ENCODE measurements at places on chromosomes 2 and 18. TPM values are rescaled to one million over a fixed set of nuclear protein-coding genes. Genes with fewer than 3 reads are reported as not detected.
A peak's percentile ranks its signal among the peaks of the same experiment; 100 is the strongest.

DNA sequence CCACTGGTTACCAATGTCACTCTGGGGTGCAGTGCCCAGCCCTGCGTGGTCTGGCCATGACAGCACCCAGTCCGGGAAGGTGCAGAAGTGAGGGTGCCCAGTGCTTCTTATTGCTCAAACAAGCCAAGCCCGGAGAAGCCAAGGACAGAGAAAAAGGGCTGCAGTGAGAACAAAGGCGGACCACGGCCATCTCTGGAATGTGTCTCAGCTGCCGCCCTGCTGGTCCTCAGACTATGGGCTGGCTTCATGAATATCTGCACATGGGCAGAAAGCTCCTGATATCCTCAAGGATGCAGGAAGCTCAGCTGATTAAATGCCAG lies 28.7 kb downstream of the COPS9 start:
- H3K27me3 ChIP-seq, result peaks cover 23% of the 10 kb centered on the region
- H3K4me1 ChIP-seq, result no peaks in the 10 kb centered on the region
- no peak overlapping the region for H3K27ac ChIP-seq
- H3K4me3 ChIP-seq, result no peak overlapping the region

DNA sequence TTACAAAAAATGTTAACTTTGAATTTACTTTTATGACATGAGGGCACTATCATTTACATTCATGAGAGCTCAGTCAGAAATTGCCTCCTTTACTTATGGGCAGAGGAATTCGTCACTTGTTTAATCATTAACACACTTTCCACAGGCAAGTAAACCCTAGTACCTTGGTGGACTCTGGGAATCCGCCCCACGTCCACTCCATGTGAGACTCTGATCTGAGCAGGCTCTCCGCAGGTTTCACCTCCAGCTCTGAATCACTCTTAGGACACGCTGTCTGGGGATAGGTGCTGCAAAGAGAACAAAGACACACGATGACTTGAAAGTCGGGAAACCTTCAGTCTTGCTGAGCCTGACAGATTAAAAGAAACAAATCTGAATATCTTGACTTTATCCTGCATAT lies 73.6 kb downstream of the LPIN2 start:
- peaks cover 45% of the 10 kb centered on the region for H3K36me3 ChIP-seq
- H3K4me1 ChIP-seq, result peaks cover 62% of the 10 kb centered on the region
- no peak for DNase-seq
- H3K4me3 ChIP-seq, result no peak overlapping the region
- H3K27ac ChIP-seq, result peak overlapping the region; percentile 47

The FZD7 gene
- total RNA-seq, result 0.58 TPM

- peaks cover 94% of the 10 kb centered on the region for H3K4me1 ChIP-seq
- H3K27ac ChIP-seq, result peak overlapping the region; percentile 92
- H3K36me3 ChIP-seq, result peaks cover 50% of the 10 kb centered on the region
- no peak for DNase-seq
- H3K4me3 ChIP-seq, result no peak overlapping the region
Observed at GRCh38 chr2:30253873-30254684, 22.7 kb downstream of the LBH start.

The ESPNL gene
- total RNA-seq, result 0.14 TPM

GRCh38 chr2:77807531-77808215 lies 285.5 kb upstream of the LRRTM4 start:
- H3K27me3 ChIP-seq, result no peaks in the 10 kb centered on the region
- no peaks in the 10 kb centered on the region for H3K4me1 ChIP-seq
- no peak overlapping the region for H3K27ac ChIP-seq
- DNase-seq, result no peak

GRCh38 chr2:230134496-230135129 lies 65.9 kb upstream of the SLC16A14 start:
- no peak overlapping the region for H3K27ac ChIP-seq
- H3K27me3 ChIP-seq, result no peaks in the 10 kb centered on the region
- H3K4me3 ChIP-seq, result no peak overlapping the region
- no peak for DNase-seq
- no peaks in the 10 kb centered on the region for H3K4me1 ChIP-seq

GRCh38 chr2:176111846-176112374 lies 4.7 kb upstream of the HOXD10 start:
- peaks cover 10% of the 10 kb centered on the region for H3K4me1 ChIP-seq
- peaks cover 84% of the 10 kb centered on the region for H3K27me3 ChIP-seq
- no peak overlapping the region for H3K4me3 ChIP-seq
- no peak for DNase-seq
- no peak overlapping the region for H3K27ac ChIP-seq
- H3K36me3 ChIP-seq, result peaks cover 10% of the 10 kb centered on the region

DNA sequence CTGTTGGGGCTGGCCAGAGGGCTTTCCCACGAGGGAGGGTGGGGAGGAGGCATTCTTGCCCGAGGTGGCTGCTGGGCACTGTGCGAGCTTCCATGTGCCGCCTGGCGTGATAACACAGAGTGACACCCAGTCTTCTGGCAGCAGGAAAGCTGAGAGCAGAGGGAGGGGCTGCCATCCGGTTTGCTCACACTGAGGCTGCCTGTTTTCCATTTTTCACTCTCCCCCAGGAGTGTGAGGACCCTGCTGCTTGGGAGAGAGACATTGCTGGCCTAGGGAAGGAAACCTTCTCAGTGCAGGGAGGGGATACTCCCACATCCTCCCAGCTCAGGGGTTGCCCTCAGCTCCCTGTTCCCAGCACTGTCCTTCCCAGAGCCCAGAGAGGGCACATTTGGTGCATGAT lies 73.1 kb downstream of the INHBB start:
- DNase-seq, result peak; percentile 3
- no peaks in the 10 kb centered on the region for H3K4me1 ChIP-seq
- H3K27ac ChIP-seq, result no peak overlapping the region
- H3K36me3 ChIP-seq, result no peaks in the 10 kb centered on the region

- H3K4me1 ChIP-seq, result no peaks in the 10 kb centered on the region
- H3K27me3 ChIP-seq, result no peaks in the 10 kb centered on the region
- H3K36me3 ChIP-seq, result no peaks in the 10 kb centered on the region
- H3K27ac ChIP-seq, result no peak overlapping the region
Observed at GRCh38 chr2:137963535-137964065, 673 bp upstream of the HNMT start.

DNA sequence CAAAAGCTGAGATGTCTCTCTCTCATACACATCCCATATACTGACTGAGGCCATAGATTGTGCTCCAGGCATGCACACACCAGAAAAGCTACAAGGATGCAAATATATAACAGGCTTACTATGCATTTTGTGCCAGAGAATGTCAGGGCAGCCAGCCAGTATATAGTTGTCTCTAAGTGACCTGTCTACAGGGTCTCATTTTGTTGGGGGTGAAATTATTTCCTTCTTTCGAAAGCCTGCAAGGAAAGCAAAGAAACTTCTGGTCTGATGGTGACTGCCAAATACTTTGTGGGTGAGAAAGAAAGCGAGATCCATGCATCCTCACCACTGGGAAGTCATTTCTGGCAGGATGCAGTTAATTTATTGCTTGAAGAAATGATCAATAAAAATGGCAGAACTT lies 70.2 kb downstream of the CDCA7 start:
- no peaks in the 10 kb centered on the region for H3K4me1 ChIP-seq
- no peak for DNase-seq
- no peaks in the 10 kb centered on the region for H3K36me3 ChIP-seq
- no peak overlapping the region for H3K4me3 ChIP-seq

GRCh38 chr2:101811226-101812015 lies 113.9 kb downstream of the MAP4K4 start:
- H3K4me3 ChIP-seq, result no peak overlapping the region
- peaks cover 4% of the 10 kb centered on the region for H3K36me3 ChIP-seq
- H3K27me3 ChIP-seq, result no peaks in the 10 kb centered on the region
- peaks cover 57% of the 10 kb centered on the region for H3K4me1 ChIP-seq
- H3K27ac ChIP-seq, result no peak overlapping the region

DNA sequence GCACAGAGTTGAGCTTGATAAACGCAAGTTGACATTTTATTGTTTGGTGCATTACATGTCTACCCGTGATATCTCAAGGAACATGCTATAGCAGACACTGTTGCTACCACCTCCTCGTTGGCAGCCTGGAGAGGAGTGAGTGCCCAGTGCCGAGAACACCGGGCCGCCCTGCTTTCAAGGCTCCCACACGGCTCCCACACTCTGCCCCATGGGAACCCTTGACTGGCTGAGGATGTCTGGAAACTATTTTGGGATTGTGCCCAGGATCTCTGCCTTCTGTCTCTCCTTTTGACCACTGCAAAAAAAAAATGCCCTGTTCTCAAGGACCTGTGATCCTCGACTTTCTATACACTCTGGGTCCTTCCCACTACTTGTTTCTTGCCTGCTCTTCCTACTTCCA lies 21.1 kb downstream of the TET3 start:
- H3K36me3 ChIP-seq, result peaks cover 6% of the 10 kb centered on the region
- H3K4me3 ChIP-seq, result no peak overlapping the region
- DNase-seq, result no peak
- peaks cover 61% of the 10 kb centered on the region for H3K4me1 ChIP-seq
- no peaks in the 10 kb centered on the region for H3K27me3 ChIP-seq

The APLF gene
- 3.1 TPM for total RNA-seq

DNA sequence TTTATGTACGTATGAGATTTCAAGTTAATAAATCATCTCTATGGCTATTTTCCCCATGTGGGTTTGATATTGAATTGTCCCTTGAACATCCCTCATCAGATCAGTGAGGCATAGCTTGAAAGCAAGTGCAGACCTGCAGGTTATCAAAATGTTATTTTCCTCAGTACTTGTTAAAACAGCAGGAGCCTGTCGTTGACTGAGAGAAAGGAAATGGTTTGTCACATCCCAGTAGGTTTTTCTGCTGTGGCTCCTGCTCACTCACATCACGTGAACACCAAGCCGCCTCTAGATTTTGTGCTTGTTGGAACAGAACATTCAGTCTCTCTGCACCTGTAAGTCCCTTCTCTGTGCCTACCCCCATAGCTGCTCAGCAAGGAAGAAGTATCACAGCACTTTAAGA lies 340.3 kb downstream of the CELF4 start:
- H3K4me1 ChIP-seq, result peaks cover 3% of the 10 kb centered on the region
- no peak overlapping the region for H3K27ac ChIP-seq
- H3K4me3 ChIP-seq, result no peak overlapping the region
- H3K36me3 ChIP-seq, result peaks cover 29% of the 10 kb centered on the region
- DNase-seq, result no peak

The ASPRV1 gene
- 0.63 TPM for total RNA-seq

DNA sequence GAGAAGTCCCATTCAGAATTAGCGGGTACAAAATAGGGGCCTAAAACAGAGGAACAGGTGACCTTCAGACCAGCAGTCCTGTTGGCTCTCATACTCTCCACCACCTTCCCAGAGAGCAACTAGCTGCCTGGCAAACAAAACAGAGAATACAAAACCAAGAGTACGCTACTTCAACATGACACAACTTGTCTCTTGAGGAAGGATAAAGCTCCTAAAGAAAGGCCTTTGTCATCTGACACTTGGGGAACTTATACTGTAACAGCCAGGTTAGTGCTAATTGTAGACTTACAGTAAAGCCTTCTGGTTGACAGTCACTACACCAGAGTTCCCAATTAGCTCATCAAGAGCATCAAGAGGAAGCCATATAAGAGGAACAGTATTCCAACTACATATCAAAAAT lies 282.1 kb upstream of the NT5C1B start:
- no peak overlapping the region for H3K4me3 ChIP-seq
- no peaks in the 10 kb centered on the region for H3K27me3 ChIP-seq
- H3K27ac ChIP-seq, result no peak overlapping the region
- H3K36me3 ChIP-seq, result peaks cover 1% of the 10 kb centered on the region
- DNase-seq, result no peak

The TGFA gene
- 0.58 TPM for total RNA-seq

GRCh38 chr2:239052798-239053665 lies 205.1 kb downstream of the TWIST2 start:
- H3K27ac ChIP-seq, result no peak overlapping the region
- no peaks in the 10 kb centered on the region for H3K4me1 ChIP-seq
- no peaks in the 10 kb centered on the region for H3K27me3 ChIP-seq
- peaks cover 31% of the 10 kb centered on the region for H3K36me3 ChIP-seq
- H3K4me3 ChIP-seq, result no peak overlapping the region
- DNase-seq, result no peak

The SCG2 gene
- not detected for total RNA-seq

GRCh38 chr18:13107074-13107473 lies 111.5 kb upstream of the LDLRAD4 start:
- DNase-seq, result no peak
- peaks cover 5% of the 10 kb centered on the region for H3K4me1 ChIP-seq
- H3K4me3 ChIP-seq, result no peak overlapping the region
- no peaks in the 10 kb centered on the region for H3K27me3 ChIP-seq
- peaks cover 72% of the 10 kb centered on the region for H3K36me3 ChIP-seq

DNA sequence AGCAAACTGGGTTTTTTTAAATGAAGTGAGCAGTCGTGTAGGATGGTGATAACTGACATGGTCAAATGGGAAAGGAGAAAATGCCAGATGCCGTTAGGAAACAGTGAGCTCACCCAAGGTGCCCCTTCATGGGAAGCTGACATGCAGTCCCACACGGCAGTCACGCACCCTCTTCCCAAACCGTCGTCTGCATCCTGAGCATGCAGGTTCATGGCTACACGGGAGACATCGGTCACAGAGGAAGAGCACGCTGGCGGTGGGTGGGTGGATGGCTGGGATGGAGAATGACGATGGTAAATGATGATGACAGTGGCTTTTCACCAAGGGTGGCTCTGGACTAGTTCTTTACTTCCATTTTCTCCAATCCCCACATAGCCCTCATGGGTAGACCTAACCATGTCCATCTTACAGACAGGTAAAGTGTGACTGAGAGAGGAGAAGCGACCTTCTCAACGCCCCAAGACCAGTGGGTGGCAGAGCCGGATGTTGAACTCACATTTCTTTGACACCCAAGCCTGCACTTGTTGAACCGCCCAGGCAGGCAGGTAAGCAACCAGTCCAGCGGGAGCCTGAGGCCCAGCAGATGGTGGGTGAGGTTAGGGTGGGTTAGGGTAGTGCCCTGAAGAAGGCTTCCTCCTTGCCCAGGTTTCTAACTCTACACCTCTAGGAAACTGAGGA lies 44.5 kb downstream of the TNS1 start:
- H3K4me3 ChIP-seq, result no peak overlapping the region
- H3K36me3 ChIP-seq, result no peaks in the 10 kb centered on the region
- peaks cover 8% of the 10 kb centered on the region for H3K27me3 ChIP-seq
- no peaks in the 10 kb centered on the region for H3K4me1 ChIP-seq
- H3K27ac ChIP-seq, result no peak overlapping the region

GRCh38 chr2:46643493-46643892 lies 164.1 kb downstream of the TMEM247 start:
- no peak overlapping the region for H3K27ac ChIP-seq
- DNase-seq, result peak; percentile 15
- H3K4me1 ChIP-seq, result peaks cover 6% of the 10 kb centered on the region
- peaks cover 26% of the 10 kb centered on the region for H3K36me3 ChIP-seq
- H3K4me3 ChIP-seq, result no peak overlapping the region
- no peaks in the 10 kb centered on the region for H3K27me3 ChIP-seq

The PIEZO2 gene
- not detected for total RNA-seq

The MDH1 gene
- 268 TPM for total RNA-seq
